Stimulated activated CD4-positive, alpha-beta T cell treated with anti-CD3 and anti-CD28 coated beads, Interleukin-12 subunit alpha, Interleukin-12 subunit beta, amount 100 ng/mL, for 24 hours (primary cell): ENCODE measurements at places on chromosomes 2 and 18.
A peak's percentile ranks its signal among the peaks of the same experiment; 100 is the strongest.

DNA sequence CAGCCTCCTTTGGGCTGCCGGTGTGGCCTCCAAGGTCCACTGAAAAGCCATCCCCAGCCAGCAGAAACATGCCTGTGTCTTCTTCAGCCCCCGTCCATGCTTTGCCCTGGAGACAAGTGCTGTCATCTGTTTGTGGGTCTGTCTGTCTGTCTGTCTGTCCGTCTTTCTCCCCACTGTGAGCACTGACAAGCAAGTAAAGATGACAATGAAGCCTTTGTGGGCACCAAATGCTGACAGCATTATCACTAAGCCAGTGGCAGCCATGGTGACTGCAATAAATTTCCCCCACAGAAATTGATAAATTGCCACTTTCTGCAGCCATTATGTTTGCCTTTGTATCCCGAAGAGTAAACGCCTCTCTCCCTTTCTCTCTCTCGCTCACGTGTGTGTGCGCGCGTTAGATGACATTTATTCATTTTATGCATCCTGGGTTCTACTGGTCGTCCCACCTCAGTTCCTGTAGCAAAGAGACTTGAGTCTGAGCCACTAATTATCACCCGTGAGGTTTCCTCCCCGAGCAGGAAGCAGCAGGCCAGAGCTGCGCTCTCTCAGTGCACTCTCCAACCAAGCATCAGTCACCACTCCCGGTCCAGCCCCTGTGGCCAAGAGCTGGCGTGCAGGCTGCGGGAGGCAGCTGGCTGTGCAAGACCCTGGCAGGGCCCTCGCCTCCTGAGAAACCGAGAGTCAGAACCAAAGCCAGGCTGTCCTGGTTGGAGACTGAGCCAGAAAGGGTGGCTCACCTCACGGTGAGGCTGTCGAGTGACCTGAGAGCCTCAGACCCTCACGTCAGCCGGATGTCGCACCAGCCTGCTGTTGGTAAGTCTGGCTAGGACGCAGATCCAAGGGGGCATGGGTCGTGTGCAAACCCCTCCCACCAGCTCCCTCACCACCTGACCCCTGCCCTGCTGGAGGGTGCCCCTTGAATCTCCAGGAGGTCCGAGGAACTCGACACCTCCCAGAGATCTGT lies 6.9 kb downstream of the STEAP3 start:
- DNase-seq: no peak

DNA sequence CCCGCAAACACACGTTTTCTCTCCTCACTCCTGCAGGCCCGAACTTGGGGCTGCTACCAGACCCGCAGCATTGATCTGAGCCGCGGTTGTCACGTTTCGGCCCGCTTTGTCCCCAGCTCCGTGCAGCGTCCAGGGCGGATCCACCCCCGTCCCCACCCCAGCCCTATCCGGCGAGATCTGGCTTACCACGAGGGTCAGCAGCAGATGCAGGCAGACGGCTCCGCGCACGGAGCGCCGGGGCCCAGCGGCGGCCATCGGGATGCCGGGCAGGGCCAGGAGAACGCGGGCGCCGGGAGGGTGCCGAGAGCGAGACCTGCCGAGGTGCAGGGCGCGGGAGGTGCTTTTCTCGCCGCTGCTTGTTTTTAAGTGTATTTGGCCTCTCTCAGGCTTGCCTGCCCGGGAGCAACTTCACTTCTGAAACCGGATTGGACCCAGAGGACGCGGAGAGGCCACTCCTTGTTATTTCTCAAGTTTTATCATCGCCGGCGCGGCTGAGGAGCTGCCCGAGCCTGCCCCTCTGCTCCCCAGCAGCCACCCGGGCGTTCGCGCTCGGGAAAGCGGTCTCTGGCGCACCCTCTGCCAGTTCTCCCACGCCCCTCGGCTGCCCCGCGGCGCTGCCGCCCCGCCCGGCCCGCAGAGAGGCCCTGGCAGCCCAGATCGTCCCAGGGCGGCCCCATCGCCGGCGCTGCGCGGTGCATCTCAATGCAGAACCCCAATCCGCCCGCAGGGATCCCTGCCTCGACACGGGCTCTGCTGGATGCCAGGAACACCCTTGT lies at the start of gene DSC3:
DSC3 (minus strand) TSS at position 337 of the 776 bp plus-strand sequence; CDS start at position 255, 82 bp downstream.
- no peak for DNase-seq

- DNase-seq: no peak
Observed at GRCh38 chr18:12911929-12912703, 28.1 kb upstream of the PTPN2 start.

GRCh38 chr18:75284566-75284965 lies 74.0 kb downstream of the TSHZ1 start:
- DNase-seq: no peak

- DNase-seq: no peak
Observed at GRCh38 chr18:51169731-51170130, 27.8 kb downstream of the MEX3C start.

DNA sequence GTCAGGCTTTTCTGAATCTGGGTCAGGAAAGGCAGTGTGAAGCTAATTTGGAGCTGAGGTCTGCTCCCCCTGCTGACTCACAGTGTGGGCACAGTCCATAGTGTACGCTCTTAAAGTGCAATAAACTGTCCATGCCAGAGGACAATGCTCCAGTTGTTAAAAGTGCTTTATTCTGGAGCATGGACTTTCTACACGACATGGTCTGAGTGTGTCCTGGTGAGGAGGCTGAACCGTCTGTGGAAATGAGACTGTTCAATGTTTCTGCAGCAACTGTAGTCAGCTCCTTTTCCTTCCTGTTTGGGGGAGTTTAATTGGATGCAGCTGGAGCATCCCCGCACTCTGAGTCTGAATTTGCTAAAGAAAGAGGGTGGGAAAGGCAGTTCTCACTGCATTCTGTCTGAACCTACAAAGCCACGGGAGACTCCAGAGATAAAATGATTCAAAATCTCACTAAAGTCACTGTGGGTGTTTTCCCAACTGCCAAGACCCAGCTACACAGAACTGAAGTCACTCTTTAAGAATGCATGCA lies 110.2 kb upstream of the TRIB2 start:
- no peak for DNase-seq

GRCh38 chr18:12737243-12737902 lies 34.5 kb downstream of the PSMG2 start:
- DNase-seq: no peak

- DNase-seq: no peak
Observed at GRCh38 chr2:148430101-148430500, 214.4 kb upstream of the EPC2 start.

GRCh38 chr18:79447703-79448367 lies 52.1 kb downstream of the NFATC1 start:
- no peak for DNase-seq

- no peak for DNase-seq
Observed at GRCh38 chr2:118431997-118432396, 343.7 kb downstream of the INSIG2 start.

DNA sequence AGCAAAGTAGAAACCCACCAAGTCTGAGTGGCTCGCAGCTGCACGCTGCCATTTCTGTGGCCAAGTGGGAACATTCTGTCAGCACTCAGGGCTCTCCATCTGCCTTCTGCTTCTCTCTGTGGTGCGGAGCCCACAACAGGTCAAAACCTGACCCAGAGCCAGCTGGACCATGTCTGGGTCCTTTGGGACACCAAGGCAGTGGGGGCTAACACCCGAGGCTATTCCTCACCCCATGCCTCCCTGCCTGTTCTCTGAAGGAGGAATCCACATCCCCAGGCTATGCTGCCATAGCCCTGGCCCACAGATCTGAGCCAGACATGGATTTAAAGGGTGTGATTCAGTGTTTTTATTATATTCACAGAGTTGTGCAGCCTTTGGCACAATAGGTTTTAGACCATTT lies 86.4 kb downstream of the SNTG2 start:
- no peak for DNase-seq

DNA sequence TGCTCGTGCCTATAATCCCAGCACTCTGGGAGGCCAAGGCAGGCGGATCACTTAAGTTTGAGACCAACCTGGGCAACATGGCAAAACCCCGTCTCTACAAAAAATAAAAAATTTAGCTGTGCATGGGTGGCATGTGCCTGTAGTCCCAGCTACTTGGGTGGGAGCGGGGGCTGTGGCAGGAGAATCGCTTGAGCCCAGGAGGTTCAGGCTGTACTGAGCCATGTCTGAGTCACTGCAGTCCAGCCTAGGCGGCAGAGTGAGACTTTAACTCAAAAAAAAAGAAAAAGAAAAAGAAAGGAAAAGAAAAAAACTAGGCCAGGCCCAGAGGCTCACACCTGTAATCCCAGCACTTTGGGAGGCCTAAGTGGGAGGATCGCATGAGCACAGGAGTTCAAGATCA lies 30.8 kb downstream of the TWSG1 start:
- no peak for DNase-seq

DNA sequence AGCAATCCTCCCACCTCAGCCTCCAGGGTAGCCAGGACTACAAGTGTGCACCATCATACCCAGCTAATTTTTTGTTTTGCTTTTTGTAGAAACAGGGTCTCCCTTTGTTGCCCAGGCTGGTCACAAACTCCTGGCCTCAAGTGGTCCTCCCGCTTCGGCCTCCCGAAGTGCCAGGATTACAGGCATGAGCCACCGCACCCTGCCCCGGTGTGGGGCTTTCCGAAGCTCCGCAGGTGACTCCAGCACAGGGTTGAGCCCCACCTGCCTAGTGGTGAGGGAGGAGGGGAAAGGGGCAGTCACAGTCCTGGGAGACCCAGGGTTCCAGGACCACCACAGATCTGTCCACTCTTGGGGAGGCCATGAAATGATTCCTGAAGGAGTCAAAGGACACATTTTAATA lies 5.2 kb downstream of the PRLH start:
- no peak for DNase-seq

- no peak for DNase-seq
Observed at GRCh38 chr2:45905632-45905958, 254.1 kb downstream of the PRKCE start.

- DNase-seq: no peak
Observed at GRCh38 chr2:226609366-226609765, 190.3 kb downstream of the IRS1 start.

DNA sequence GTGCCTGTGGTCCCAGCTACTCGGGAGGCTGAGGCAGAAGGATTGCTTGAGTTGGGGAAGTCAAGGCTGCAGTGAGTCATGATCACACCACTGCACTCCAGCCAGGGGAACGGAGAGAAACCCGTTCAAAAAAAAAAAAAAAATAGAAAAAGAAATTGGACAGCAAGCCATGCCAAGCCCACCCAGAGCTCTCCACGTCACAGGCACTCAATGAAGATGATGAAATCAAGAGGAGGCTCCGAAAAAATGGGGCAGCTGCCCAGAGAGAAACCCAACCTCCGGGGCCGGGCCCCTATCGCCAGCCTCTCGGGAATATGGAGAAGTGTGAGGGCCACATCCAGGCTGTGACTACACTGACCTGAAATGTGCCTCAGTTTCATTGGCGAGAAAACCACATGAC lies 40.0 kb downstream of the BIN1 start:
- no peak for DNase-seq

- no peak for DNase-seq
Observed at GRCh38 chr18:46329736-46330246, 225.6 kb downstream of the HAUS1 start.

DNA sequence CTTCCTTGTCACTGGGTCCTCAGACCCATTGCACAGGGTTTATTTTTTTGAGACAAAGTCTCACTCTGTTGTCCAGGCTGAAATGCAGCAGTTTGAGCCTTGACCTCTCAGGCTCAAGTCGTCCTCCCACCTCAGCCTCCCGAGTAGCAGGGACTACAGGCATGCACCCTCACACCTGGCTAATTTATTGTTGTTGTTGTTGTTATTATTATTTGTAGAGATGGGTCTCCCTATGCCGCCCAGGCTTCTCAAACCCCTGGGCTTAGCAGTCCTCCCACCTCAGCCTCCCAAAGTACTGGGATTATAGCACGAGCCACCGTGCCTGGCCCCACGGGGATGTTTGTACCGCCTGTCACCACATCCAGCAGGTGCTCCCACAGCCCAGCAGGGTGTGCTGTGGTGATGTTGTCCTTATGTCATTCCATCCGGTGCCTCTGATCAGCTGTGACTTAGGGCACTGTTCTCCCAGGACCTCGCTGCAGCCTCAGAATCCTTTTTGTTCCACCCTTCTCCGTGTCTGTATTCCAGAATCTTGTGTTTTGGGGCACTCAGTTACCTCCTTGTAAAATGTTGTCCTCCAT lies 182.3 kb downstream of the INO80D start:
- DNase-seq: no peak

GRCh38 chr2:26345283-26345544 lies 729 bp upstream of the SELENOI start:
- no peak for DNase-seq

DNA sequence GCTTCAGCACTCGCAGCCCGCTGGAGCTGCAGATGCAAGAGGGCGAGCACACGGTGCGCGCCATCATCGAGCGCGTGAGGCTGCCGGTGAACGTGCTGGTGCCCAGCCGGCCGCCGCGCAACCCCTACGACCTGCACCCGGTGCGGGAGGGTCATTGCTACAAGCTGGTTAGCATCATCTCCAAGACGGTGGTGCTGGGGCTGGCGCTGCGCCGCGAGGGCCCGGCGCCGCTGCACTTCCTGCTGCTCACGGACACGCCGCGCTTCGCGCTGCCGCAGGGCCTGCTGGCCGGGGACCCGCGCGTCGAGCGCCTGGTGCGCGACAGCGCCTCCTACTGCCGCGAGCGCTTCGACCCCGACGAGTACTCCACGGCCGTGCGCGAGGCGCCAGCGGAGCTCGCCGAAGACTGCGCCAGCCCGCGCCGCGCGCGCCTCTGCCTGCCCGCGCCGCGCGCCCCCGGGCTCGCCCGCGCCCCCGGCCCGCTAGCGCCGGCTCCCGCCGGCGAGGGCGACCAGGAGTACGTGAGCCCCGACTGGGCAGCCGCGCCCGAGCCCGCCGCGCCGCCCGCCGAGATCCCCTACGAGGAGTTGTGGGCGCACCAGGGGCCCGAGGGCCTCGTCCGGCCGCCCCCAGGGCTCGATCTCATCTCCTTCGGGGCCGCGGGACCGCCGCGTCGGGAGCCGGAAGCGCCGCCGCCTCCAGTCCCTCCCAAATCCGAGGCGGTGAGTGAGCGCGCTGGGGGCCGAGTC lies 11.8 kb downstream of the GAREM2 start:
- peak; percentile 66 for DNase-seq

DNA sequence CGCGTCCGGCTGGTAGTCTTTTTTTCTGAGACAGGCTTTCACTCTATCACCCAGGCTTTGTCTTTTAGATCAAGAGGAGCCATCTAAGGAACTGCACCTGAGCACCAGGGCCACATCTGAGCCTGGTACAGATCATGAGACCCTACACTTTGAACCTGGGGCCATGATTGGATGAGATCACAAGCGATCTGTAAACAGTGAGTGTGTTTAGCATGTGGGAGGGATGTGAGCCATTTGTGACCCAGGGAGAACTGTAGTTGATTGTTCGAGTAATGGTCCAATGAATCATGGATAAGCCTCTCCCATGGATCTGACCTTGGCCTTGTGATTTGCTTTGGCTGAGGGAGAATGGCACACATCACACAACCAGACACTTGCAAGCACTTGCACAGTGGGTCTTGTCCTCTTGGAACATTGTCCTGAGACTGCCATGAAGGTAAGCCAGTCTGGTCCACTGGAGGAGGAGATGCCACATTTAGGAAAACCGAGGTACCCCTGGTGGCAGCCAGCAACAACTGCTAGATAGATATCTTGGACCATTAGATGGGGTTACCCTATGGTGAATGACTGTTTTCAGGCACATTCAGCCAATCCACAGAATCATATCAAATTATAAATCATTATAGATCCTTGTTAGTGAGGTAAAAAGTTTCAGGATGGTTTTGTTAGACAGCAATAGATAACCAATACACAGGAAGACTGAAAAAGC lies 19.5 kb upstream of the DTNB start:
- DNase-seq: no peak
